ENCODE measurements at places on chromosomes 5 and 9.

DNA sequence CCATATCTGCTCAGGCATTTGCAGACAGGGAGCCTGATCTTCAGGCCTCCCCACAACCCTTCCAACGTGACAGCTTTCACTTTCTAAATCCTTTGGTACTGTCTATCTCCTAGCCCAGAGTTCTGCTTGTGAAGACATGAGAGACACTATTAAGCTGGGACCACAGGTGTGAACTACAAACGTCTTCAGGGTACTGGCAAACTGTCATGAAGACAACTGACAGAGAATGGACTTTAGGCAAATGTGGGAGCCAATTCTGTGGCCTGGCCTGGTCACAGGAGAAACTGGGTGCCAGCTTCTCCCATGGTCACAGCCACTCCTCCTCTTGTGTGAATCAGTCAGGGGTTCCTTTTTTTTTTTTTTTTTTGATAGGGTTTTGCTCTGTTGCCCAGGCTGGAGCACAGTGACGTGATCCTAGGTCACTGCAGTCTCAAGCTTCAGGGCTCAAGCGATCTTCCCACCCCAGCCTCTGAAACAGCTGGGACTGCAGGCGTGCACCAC is 10.4 kb downstream of the TRIM14 start:
- DNase-seq, result no peak

GRCh38 chr5:95446560-95447221 is 55.5 kb downstream of the FAM81B start:
- DNase-seq, result no peak

DNA sequence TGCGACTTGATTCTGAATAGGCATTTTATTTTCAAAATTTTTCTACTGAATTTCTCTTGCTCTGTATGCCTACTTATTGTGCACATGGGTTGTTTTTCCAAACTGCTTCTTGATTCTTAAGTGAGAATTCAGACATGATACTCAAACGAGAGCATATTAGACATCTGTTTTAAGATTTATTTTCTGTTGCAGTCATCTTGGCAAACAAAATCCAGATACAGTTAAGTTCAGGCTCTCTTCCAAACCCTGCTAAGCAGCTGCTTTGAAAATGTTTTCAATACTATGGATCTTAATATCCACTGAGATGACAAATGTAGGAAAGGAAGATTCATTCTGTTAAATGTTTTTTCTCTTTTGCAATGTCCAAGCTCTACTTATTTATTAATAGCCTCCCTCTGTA is 4.5 kb downstream of the TMEM215 start:
- DNase-seq, result no peak

DNA sequence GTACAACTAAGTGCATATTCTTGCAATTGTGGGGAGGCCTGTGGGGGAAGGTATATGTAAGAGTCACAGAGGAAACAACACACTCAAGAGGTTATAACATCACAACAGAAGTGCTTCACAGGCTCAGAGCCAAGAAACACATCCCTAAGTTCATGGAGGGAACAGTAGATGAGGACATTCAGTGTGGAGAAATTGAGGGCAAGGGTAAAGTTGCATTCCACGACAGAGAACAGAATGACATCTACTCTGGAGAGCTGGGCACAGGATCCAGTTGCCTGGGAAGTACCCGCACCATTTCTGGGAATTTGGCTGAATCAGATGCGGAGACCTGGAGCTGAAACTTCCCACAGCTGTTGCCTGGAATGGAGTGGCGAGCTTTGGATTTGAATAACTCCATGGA is 197.2 kb downstream of the NXNL2 start:
- no peak for DNase-seq

- DNase-seq, result no peak
These were observed 48.1 kb upstream of the PCSK1 start for GRCh38 chr5:96481009-96481786.

DNA sequence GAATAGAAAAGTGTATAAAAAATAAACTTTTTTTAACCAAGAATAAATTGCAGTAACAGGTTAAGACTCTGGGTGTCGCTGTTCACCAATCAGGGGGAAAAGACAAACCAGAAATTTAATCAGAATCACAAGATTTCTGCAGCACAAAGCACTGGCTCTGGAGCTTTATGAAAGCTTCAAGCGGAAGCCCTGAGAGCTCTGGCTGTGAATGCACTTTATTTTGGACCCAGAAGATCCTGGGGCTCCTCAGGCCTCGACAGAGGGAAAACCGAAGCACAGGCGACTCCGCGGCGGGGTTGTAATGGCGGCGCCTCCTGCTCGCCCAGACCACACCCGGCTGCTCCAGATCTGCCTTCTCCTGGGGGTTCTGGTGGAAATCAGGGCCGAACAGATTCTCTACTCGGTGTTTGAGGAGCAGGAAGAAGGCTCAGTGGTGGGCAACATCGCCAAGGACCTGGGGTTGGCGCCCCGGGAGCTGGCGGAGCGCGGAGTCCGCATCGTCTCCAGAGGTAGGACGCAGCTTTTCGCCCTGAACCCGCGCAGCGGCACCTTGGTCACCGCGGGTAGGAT is at the start of gene PCDHGA4:
Gene PCDHGA4, plus strand, starts transcription at position 122 of the 570 bp plus-strand sequence. Its CDS starts 87 bp downstream, at position 209.
- no peak for DNase-seq

GRCh38 chr5:155471027-155471426 is 457.5 kb downstream of the KIF4B start:
- no peak for DNase-seq

Data from GM19239 (cell line).